ENCODE measurements at places on chromosomes 2 and 18. TPM values are rescaled to one million over a fixed set of nuclear protein-coding genes. Genes with fewer than 3 reads are reported as not detected.

DNA sequence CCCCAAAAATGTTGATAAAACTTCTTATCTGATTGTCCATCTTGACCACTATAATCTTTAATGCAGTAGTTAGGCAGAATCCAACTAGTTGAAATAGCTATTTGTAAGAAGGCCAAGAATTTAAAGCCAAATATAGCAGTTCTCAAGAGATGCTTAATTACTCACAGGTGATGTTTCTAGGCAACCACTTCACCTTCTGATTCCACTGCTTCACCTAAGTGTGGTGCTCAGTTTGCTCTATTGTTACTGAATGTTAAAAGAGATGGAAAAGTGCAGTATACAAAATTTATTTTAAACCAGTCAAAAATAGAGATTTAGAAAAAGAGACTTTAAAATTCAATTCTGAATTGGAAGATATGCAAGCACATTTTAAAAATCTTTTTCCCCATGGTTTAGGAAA is 539.4 kb downstream of the ZNF804A start:
- no peak for DNase-seq

DNA sequence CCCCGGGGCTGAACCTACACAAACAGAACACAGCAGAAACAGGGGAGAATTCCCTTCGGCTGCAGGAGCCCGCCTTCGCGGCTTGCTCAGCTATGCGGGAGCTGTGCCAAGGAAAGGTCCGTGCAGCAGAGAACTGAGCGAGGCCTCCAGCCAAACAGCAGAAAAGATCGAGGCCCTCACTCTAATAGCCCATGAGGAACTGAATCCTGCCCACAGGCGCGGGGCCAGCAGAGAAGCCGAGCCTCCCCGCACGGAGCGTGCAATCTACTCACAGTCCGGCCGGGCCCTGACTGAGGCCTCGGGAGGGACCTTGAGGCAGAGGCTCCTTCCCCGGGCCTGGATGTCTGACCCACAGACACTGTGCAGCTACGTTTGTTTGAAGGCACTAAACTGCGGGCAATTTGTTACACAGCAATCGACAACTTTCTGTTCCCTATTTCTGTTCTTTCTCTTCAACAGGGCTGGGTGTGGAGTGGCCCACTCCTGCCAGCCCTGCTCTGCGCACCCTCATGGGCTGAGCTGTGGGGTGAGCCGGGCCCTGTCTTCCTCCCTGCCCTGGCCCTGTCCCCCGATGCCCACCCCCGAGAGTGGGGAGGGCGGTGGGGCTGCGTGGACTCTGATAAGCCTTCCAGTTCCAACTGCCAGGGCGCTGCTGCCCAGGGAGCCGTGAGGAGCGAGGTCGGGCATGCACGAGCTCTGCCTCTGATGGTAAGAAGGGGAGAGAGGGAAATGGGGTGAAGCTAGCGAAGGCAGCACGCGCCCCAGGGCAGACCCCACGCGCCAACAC is 13.7 kb downstream of the HES6 start:
- DNase-seq, result no peak

DNA sequence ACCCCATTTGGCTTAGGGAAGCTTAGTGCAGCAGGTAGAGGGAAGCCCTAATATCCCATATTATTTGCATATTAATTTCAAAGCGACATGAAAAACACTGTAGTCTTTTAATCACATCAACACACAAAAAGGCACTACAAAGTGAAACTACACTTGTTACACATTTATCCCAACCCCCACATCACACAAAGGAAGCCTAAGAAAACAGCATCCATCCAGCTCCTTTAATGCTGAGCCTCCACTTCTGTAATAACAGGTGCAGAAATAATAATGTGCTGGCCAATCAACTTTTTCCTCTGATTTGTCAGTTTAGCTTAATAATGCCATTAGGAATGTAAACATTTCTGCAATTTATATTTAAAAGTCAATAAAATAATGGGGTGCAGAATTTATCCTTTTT is 274.0 kb downstream of the TCF4 start:
- DNase-seq, result no peak

DNA sequence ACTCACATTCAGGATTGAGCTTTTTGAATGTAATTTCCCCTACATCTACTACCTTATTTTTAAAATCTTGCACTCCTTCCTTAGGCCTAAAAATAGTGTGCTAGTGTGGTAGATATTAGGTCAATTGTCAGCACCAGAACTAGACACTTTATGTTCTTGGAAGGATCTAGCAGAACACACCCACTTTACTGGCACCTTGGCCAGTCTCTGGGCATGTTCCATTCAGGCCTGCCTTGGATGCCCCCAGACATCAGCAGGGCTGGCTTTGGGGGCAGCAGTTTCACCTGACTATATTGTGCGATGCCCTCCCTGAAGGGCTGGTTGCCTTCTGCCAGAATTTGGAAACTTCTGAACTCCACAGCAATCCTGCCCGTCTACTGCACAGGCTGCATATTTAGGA is 15.3 kb upstream of the NFE2L2 start:
- no peak for DNase-seq

- DNase-seq, result no peak
Measured at GRCh38 chr2:106127776-106128268, 66.3 kb downstream of the UXS1 start.

DNA sequence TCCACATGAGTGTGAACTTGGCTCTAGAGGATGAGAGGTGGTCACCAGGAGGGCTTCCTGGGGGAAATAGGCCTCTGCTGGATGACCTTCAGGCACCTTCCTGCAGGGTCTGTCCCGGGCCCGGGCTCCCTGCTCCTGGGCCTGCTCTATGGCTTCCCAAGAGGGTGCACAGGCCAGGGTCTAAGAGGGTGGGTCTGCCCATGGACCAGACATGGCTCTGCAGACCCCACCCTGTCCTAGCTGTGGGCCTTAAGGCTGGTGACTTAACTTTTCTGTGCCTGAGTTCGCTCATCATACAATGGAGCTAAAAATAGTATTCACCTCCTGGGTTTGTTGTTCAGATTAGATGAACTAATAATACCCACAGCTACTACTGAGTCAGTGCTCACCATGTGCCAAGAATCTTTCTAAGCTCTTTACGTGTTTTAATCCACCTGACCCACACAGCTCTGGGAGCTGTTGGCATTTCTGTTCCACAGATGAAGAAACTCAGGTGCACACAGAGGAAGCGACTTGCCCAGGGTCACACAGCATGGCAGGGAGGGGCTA is 14.4 kb downstream of the INHBB start:
- no peak for DNase-seq

GRCh38 chr18:79275992-79276391 is 119.7 kb upstream of the NFATC1 start:
- DNase-seq, result no peak

- no peak for DNase-seq
Measured at GRCh38 chr2:72010647-72011369, 136.9 kb downstream of the CYP26B1 start.

GRCh38 chr2:100453853-100454252 is 16.4 kb upstream of the NMS start:
- no peak for DNase-seq

GRCh38 chr18:62768558-62768943 is 53.2 kb downstream of the PHLPP1 start:
- DNase-seq, result no peak

GKN1 gene
- total RNA-seq, result not detected

SMYD1 gene
- not detected for total RNA-seq
